M059J (cell line): ENCODE measurements at places on chromosomes 2 and 18. TPM values are rescaled to one million over a fixed set of nuclear protein-coding genes. Genes with fewer than 3 reads are reported as not detected.

DNA sequence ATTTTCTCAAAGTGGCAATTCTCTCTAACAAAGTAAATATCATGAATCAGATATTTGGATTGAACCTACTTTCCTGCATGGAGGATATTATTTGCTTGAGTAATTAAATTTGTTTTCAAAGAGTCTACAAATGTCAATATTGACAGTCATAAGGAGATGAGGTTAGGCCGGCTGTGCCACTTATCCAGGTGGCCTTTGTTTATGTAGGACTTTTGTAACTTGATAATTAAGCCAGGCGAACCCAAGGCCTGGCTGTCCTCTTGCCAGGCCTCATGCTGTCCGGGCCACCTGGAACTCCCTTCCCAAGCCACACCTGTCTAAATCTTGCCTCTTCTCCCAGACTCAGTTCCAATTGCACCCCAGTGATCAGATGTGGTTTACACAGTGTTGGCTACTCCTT is 255.2 kb downstream of the ACKR3 start:
- DNase-seq, result no peak

DNA sequence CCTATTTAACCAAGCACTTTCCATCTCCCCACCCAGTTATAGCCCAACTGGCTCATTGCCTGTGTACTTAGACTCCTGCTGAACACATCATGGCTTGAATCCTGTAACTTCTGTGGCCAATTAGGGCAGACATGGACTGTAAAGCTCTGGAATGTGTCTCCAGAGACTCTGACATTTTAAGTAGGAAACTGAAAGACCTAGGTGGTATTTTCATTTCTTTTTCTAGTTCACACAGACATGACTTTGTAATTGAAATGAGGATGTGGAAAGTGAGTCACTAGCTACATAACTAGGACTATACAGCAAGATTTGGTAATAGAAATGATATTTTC is 12.2 kb downstream of the DOK1 start:
- peak; percentile 88 for DNase-seq

DNA sequence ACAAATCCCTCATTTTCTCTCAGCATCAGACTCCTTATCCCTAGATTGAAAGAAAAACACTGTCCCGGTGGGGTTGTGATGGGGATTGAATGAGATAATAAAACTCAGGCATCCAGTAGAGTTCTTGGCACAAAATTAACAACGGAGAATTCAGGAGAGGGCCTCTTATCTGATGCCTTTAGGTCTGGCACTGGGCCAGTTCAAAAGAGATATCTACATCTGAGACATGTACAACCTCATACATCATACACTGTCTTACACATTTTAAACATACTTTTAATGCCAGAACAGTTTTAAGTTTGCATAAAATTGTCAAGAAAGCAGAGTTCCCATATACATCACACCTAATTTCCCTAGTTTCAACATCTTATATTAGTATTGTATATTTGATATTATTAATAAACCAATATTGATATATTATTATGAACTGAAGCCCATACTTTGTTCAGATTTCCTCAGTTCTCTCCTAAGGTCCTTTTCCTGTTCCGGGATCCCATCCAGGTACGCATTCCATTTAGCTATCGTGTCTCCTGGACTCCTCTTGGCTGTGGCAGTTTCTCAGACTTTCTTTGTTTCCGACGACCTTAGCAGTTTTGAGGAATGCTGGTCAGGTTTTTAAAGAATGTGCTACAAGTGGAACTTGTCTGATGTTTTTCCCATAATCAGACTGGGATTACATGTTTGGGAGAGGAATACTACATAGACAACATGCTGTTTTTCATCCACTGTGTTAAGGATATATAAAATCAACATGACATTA is 27.8 kb downstream of the NXPH2 start:
- peak; percentile 74 for DNase-seq

- DNase-seq, result no peak
Measured at GRCh38 chr18:2907550-2908135, 60.8 kb downstream of the EMILIN2 start.

- DNase-seq, result peak; percentile 87
Measured at GRCh38 chr2:99806758-99807157, 316.9 kb upstream of the REV1 start.

The ATL2 gene
- total RNA-seq, result 30.8 and 62.7 TPM in 2 replicates

The CAPN13 gene
- total RNA-seq, result not detected in 2 replicates
